ENCODE measurements at places on chromosomes 1 and 21.

DNA sequence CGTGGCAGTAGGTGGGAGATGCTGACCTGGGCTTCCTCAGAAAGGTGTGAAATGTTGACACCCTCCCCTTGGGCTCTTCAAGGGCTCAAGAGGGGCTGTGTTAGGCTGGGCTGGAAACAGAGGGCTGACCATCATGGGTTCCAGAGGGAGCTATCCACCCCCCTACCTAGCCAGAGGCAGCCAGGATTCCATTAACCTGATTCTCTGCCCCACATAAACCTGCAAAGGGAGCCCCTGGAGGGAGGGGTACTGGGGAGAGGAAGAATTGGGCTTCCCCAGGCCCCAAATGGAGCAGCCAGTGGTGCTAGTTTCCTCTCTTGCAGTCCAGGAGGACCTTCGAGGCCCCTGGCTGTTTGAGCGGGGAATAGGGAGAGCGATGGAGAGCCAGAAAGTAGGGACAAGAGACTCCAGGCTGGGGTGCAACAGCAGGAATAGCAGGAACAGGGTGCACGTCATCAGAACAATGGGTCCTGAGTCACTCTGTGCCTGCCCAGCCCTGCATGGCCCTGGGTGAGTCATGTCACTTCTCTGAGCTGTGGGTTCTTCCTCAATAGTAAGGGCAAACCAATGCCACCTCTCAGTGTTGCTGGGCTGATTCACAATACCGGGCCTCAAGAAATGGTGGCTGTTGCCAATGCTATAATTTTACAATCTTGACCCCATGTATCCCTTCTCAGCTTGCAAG, 121.2 kb downstream of the EPHB2 start:
- DNase-seq: no peak

DNA sequence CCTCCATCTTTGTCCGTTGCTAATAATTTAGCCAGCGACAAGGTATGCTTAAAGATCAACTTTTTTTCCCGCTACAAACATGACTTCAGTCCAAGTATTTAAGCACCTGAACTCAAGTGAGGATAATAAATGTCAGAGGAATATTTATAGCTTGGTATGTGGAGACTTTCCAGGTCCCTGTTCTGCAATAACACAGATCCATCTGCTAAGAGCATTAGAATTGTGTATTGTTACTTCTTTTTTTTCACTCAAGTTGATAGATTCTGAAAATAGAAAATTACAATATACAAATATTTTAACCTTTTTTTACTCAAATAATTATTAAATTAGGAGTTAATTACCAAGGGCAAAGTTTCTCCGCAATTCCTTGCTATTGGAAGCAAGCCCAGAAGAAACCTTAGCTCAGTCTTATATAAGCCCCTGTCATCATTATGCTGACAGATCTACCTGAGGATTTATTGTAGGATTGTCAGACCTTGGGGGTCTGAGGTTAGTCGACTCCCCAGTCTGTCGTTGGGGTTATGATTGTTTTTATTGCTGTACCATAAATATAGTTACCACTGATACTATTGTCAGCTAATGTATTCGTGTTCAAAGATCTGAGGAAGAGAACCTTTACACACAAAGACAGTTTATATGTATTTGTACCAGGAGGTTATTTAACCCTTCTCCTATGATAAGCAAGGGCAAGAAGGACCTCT, 337.9 kb downstream of the TBX15 start:
- no peak for DNase-seq

- DNase-seq: no peak
Measured at GRCh38 chr1:6976044-6976375, 190.8 kb downstream of the CAMTA1 start.

- DNase-seq: no peak
Measured at GRCh38 chr1:28113242-28113572, 24.8 kb upstream of the EYA3 start.

- DNase-seq: no peak
Measured at GRCh38 chr1:162016631-162017030, 7.0 kb downstream of the OLFML2B start.

DNA sequence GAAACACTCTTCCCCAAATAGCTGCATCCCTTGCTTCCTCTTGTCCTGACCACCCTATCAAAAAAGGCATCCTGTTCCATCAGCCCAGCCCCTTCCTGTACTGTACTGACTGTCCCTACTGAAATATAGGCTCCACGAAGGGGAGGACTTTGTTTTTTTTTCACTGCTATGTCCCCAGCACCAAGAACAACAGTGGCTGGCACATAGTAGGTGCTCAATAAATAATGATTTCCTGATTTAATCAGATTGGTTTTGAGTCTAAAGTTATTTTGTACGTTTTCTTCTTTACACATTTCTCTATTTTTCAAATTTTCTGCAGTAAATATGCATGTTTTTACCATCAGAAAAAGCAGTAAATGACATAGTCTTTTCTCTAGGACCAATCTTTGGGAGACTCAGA, 73.9 kb downstream of the CD58 start:
- DNase-seq: no peak

DNA sequence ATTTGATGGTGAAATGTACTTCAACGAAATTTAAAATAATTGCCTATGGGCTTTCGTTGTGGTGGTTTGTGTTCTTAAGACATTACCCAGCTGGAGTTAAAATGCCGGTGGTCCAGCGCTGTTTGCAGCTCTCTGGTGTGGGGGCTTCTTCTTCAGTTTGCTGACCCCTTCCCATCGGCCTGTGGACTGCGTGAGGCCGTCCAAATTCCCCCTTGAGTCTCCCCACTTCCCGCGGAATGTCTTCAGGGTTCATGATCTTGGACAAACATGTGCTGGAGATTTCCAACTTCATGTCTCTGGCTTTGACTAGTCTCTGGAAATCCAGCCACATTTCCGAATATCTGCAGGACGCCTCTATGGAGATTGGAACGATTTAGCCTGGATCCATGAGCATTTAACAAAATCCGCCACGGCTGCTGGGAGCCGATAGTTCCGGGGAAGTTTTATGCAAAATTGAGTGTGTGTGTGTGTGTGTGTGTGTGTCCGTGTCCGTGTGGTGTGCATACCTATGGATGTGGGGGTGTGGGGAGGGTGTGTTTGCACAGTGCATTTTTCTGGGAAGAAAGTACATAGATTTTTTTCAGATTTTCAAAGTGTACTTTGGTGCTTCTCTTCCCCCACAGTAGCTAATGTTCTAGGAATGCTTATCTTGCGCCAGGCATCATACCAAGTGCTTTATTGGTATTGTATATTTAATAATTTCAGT, 117.2 kb downstream of the PCP4 start:
- DNase-seq: no peak

GRCh38 chr1:168643152-168643551, 66.7 kb downstream of the XCL1 start:
- no peak for DNase-seq

DNA sequence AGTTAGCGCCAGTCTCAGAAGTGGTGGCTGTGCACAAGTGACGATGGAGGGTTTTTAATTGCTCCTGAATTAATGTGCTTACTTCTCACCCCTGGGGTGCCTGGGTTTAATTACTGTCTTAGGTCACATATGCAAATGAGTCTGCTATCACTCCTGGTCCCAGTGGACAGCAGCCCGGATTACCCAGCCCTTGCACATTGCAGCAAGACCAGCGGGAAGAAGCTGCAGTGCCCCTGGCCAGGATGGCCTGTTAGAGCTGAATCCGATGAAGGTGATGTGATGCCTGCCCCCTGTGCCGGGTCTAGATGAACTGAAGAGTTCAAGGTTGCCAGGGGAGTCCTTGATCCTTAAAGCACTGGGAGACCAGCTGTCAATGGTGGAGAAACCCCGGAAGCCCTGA, 24.2 kb downstream of the ENO1 start:
- no peak for DNase-seq

GRCh38 chr1:203308328-203308922, 3.1 kb downstream of the BTG2 start:
- DNase-seq: no peak

DNA sequence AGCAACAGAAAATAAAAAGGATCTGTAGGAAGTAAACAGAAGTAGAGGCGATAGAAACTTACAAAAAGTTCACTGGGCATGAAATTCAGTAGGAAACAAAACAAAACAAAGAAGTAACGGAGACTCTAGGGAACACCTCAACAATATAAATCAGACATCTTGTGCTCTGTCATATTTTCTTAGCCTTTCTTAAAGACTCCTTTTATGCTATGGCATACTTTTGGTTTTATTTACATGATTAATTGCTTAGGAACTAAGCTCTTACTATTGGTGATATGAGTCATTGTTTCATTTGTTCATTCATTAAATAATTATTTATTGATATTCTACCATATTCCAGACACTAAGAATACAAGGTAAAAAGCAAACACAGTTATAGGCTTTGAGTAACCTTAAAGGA, 126.6 kb downstream of the KCNT2 start:
- no peak for DNase-seq

DNA sequence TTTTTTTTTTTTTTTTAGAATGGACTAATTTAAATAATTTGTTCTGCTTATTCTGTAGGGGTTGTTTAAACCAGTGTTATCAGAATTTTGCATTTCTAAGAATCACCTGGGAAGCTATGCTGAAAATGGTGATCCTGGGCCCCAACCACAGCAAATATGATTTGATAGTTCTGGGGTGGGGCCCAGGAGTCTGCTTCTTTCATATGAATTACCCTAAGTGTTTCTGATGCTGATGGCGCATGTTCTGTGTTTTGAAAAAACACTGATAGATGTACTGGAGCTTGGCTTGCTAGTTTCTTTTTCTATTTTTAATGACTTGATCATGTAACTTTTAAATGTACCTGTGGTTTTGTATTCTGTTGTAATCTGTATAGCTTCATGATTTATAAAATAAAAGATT, 89.3 kb downstream of the CDC14A start:
- no peak for DNase-seq

GRCh38 chr1:92804721-92805201, 19.9 kb upstream of the EVI5 start:
- no peak for DNase-seq

DNA sequence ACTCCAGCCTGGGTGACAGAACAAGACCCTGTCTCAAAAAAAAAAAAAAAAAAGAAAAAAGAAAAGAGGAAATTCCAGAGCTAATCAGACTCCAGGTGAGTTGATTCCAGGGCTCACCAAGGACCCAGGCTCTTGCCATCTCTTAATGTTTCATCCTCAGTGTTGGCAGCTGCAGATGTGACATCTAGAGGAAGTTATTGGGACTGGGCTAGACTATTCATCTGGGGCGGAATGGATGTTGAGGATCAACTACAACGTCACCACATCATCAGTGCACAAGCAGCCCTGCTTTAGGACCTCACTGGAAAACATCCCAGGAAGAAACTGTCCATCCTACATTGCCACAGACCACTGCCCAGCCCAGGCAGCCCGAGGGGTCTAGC, 28.6 kb upstream of the PARP1 start:
- DNase-seq: no peak

- DNase-seq: no peak
Measured at GRCh38 chr1:2501041-2501819, 25.1 kb downstream of the PLCH2 start.

DNA sequence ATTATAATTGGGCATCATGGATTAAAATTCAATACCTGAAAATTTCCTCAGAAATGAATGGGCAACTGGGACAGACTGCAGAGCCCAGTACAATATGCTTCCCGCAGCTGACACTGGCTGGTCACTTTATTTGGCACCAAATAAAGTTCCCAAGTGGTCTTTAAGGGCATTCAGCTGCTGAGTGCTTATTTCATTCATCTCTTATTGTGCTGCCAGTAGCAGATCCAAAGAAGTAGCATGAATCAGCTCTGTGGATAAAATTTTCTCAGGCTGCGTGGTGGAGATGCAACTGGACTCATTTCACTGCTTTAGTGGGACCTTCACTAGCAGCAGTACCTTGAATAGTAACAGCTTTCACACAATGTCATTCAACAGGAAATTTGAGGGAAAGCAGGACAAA, 226.3 kb upstream of the ADGRL2 start:
- DNase-seq: no peak

DNA sequence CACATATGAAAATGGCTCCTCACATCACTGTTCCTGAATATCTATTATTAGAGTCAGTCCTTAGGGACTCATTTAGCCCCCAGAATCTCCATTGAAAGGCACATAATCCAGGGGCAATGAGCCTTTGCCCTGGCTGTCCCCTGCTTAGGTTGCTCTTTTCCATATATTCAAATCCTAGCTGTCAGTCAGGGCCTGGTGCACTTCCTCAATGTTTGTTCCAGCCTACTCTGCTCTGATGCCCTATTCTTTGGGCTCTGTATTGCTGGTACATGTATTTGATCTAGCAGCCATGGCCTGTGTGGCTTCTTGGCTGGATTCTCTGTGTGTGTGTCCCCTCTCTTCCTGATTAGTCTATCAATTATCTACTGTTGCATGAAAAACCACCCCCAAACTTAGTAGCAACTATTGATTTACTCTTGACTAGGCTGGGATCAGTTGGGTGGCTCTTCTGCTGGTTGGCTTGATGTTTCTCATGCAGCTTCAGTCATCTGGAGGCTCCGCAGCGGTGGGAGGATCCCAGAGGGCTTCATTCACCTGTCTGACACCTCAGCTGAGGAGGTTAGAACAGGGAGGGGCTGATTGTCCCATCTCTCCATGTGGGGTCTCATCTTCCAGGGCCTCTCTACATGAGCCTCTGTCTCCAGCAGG, 107.5 kb downstream of the DTL start:
- no peak for DNase-seq

DNA sequence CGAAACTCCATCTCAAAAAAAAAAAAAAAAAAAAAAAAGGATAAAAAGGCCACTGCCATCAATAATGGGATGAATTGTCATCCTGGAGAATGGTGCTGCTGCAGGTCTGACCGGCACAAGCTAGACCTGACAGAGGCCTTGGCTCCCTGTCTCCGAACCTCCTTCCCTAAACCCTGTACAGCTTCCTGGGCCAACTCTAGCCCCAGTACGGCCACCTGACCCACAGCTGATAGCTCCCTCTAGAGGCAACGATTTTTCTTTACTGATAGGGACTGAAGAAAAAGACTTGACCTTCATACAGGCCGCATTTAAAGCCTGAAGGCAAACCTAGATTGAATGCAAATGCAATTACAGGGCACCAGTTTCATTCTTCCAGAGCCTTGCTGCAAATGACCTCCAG, 30.7 kb downstream of the NOL9 start:
- no peak for DNase-seq

DNA sequence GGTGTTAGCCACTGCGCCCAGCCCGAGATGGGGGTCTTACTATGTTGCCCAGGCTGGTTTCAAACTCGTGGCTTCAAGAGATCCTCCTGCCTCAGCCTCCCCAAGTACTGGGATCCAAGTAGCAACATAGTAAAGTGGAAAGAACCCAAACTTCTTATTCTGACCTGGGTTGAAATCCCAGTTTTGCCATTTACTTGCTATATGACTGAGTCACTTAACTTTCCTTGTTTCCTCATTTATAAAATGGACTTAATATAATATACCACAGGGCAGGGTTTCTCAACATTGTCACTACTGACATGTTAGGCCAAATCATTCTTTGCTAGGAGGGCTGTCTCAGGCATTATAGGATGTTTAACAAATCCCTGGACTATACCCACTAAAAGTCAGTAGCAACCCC, 6.7 kb downstream of the PFDN2 start:
- DNase-seq: no peak

GRCh38 chr1:24392604-24392946, 21.0 kb downstream of the STPG1 start:
- no peak for DNase-seq

- DNase-seq: no peak
Measured at GRCh38 chr1:62508187-62508758, 71.4 kb downstream of the USP1 start.
